ENCODE measurements at places on chromosomes 1 and 21.

DNA sequence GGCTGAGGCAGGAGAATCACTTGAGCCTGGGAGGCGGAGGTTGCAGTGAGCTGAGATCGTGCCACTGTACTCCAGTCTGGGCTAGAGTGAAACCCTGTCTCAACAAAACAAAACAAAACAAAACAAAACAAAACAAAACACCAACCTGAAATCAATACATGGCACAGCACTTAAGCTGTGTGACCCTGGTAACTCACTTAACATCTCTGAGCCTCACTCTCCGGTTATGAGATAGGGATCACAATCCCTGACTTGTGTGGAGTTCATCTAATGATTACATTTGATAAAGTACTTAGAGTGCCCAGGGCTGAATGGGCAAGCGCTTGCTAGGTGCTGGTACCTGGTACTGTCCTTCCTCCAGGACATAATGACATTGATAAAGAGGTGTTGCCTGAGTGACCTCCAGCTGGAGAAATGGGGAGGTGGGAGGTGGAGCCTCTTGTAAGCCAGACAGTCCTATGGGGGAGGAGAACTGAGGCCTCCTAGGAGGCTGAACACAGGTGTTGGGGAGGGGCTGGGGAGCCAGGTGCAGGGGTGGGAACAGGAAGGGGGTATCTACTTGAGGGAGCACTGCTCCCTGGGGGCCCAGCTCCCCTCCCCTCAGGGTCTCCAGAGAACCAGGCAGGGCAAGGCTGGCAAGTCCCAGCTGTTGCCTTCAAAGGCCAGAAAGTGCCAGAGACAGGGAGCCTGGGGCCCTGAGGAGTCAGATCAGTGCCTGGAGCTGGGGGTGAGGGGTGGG lies 17.9 kb downstream of the FOXO6 start:
- no peak for DNase-seq

DNA sequence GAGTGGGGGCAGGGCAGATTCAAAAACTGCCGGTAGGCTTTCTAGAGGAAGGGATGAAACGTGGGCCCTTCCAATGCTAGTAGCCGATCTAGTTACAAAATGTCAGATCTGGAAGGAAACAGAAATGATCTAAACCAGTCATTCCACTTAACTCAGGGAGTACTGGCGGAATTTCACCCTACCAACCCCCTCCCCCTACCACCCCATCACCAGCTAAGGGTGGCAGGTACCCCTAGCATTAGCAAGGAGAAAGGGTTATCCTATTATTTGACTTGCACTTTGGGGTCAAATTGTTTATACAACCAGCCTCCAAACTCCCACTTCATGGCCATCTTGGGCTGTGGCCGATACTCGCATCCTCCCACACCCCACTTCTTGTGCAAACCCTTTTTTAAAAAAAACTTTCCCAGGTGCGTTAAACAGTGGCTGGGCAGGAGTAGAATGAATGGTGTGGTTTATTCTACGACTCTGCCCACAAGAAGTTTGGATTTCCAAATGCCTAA lies 644 bp upstream of the MRPL24 start:
- no peak for DNase-seq

GRCh38 chr1:41416552-41417334 lies 55.5 kb downstream of the FOXO6 start:
- DNase-seq = peak; percentile 64

GRCh38 chr1:56584910-56585528 lies 5.7 kb upstream of the PLPP3 start:
- DNase-seq = peak; percentile 59

- no peak for DNase-seq
Observed at GRCh38 chr1:156493154-156493631, 7.4 kb downstream of the MEF2D start.

- DNase-seq = no peak
Observed at GRCh38 chr1:58942759-58943191, 158.9 kb upstream of the JUN start.

- no peak for DNase-seq
Observed at GRCh38 chr1:18486195-18486594, 5.5 kb downstream of the KLHDC7A start.

- DNase-seq = no peak
Observed at GRCh38 chr1:58762806-58763205, 21.0 kb downstream of the JUN start.

DNA sequence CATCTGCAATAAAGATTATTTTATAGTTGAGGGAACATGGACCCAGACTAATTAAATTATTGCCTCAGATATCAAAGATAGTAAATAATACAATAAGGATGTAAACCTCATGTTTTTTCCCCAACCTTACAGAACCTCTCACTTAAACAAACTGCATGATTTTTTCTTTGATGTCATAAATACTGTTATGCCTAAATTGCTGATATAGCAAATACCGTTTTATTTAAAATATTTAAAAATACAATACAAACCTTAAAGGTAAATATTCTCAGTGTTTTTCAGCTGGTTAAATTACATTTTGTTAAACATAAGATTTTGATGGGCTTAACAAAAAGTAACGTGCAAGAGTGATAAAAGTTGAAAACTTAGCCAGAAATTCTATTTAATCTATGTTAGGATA lies 24.4 kb upstream of the RGS2 start:
- no peak for DNase-seq

- peak; percentile 75 for DNase-seq
Observed at GRCh38 chr1:173420330-173420806, 56.8 kb upstream of the PRDX6 start.

- peak; percentile 78 for DNase-seq
Observed at GRCh38 chr1:12179111-12179519, 12.3 kb downstream of the TNFRSF1B start.

- DNase-seq = no peak
Observed at GRCh38 chr1:164592634-164593033, 33.6 kb downstream of the PBX1 start.

- peak; percentile 28 for DNase-seq
Observed at GRCh38 chr1:172843444-172843843, 184.5 kb downstream of the FASLG start.

DNA sequence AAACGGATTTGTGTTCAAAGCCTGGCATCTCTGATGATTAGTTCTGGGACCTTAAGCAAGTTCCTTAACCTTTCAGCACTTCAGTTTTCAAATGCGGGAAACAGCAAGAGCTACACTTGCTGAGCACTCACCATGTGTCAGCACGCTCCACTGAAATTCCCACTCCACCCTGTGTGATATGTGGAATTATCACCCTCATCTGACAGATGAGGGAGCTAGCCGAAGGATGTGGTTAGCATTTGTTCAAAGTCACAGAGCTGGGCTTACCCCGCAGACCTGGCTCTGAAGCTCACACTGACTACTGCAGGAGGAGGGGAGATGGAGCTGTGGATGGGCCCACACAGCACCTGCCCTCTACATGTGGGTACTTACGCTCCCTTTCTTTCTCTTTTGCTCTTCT lies 29.1 kb downstream of the IL12RB2 start:
- DNase-seq = no peak

DNA sequence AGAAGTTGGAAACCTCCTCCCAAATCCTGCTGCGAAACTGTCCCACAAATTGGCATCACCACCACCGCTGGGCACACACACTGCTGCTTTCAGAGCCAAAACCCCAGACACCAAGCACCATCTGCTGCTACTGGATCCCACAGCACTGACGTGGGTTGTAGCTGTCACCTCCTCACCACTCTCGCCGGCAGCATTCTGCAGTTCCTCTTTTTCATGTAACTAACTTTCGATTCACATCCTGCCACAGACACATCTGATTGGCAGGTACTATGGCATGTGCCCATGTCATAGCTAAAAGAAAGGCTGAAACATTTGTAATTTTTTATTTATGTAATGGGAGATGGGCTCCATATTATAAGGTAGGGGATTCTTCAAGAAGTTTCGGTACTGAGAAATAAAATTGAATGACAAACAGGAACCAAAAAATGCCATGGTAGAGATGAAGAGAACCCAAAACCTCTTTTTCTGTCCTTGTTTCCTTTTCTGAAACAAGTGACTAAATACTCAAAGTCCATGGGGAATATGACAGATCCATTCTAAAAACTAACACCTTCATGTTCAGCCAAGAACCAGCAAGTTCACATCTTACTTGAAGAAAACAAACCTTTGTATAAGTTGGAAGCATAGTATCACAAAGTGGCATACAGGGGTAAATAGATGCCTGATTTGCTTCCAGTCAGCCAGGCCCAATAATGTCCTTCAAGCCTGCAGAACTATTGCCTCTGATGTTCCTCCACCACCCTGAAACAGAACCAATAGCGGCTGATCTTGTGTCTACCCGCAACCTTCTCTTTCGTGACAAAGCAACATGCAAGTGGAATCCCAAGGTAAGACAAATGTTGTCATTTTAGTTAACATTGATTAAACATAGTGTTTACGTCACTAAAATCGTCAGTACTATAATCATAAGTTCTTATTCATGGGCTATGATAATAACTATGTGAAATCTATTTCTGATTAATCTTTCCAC lies 26.6 kb upstream of the RGS13 start:
- peak; percentile 94 for DNase-seq

DNA sequence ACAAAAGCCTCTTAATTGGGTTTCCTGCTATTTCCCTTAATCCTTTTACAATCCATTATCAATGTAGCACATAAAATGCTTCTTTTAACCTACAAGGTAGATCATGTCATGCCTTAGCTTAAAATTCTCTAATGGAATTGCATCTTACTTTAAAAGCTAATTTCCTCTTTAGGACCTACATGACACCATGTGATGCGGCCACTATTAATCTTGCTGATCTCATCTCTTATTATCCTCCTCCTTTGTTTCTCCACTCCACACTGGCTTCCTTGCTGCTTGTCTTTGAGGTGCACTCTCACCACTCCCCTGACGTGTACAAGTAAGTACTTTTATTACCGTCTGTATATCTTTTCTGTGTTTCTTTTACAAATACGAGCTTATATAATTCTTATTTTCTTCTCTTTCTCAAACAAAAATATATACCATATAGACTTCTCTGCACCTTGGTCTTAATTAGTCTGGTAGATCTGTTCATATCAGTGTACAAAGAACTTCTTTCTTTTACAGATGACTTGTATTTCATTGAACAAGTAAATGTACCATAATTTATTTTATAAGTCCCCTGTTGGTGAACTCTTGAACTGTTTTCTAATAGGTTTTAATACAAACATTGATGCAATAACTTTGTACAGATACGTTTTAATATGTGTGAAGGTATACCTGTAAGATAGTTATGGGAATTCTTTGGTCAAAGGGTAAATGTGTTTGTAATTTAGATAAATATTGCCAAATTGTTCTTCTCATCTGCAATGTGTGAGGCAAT lies 28.2 kb downstream of the GPR88 start:
- DNase-seq = no peak

GRCh38 chr1:20136249-20136648 lies 2.9 kb upstream of the PLA2G2F start:
- DNase-seq = no peak

DNA sequence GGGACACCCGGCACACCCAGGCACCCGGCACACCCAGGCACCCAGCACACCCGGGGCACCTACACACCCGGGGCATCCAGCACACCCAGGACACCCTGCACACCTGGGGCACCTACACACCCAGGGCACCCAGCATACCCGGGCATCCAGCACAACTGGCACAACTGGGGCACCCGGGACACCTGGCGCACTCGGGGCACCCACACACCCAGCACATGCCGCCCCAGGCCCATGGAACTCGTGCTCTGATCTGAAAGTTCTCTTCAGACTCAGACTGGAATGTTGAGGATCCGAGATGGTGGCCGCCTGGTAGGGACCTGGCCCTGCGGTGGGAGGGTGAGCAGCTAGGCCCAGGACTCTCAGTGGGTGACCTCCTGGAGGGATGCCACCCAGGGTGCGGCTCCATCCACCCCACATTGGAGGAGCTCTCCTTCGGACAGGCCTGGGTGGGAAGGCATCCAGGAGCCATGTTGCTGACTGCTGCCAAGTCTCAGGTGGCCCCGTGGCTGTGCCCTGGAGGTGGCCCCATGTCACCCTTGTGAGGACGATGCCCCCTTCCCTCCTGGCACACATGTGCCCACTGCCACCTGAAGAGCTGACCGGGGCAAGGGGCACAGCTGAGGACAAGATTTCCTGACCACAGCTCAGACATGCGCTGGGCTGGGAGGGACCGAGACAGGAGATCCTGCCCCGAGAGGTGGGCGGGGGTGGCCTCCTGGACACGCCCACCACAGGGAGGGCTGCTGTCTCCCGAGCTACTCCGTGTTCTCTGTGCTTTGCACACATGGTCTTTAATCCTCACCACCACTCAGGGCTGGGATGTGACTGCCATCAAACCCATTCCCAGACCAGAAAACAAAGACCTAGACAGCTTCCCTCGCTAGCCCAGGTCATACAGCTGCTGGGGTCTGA lies 37.0 kb downstream of the UBE2G2 start:
- no peak for DNase-seq

DNA sequence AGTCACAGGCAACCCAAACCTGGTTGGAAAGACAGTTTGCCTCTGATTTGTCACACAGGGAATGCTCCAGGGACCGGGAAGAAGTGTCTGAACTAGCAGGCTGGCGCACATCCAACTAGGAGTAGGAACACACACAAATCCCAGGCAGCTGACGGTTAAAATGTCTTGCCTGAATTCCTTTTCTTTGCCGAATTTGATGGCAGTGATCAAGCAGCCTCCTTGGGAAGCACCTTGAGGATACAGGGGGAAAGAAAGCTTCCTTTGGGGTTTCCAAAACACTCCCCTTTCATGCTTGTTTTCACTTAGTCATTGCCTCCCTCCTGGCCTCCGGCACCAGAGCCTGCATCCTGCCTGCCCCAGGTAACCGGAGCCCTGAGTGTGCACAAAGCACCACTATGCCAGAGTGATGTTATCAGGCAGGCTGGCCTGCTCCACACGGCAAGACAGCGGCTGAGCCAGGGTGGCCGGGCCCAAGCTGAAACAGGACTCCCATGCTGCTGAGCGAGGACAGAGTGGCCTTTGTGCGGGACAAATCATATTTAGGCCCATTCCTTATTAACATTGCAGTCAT lies 193.8 kb downstream of the LMX1A start:
- DNase-seq = no peak

GRCh38 chr1:162561616-162562469 lies at the start of gene UAP1:
Gene UAP1 (plus strand): TSS chr1:162561722. CDS start chr1:162566069, 4,347 bp downstream.
- no peak for DNase-seq

GRCh38 chr1:30085811-30086770 lies 637.3 kb downstream of the MATN1 start:
- DNase-seq = no peak

DNA sequence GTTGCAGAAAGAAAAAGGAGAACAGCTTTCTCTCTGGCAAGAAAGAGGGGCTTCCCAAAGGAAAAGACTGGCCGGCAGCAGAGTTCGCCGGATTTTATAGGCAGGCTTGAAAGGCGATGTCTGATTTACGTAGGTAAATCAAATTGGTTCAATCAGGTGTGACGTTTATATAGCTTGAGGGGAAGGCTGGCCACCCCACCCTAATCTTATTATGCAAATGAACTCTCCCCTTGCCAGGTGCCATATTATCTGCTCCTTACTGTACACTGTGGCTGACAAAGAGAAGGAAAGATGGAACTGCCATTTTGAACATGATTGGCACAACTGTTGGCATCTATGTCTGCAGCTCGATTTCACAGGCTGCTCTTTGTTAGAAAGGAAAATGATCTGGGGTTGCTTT lies 16.8 kb upstream of the INTS3 start:
- DNase-seq = no peak
